ENCODE measurements at places on chromosomes 7 and 10.

- DNase-seq, result no peak
Observed at GRCh38 chr7:22120391-22121053, 174.8 kb upstream of the CDCA7L start.

DNA sequence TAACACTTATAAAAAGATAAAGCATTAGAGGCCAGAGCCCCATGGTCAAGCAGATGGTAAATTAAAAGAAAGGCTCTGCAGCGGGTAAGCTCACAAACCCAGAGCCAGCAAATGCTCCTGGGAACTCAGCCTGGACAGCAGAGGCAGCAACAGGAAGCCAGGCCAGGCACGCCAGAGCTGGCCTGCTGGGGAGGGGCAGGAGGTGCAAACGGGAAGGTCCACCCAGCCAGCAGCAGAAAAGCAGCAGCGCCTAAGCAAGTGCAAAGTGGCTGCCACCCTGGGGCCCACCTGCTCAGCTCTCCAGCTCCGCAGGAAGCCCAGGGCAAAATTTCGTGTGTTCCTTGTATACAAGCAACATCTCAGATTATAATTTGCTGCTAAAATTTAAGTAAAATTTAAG is 82.7 kb upstream of the GPR22 start:
- no peak for DNase-seq

DNA sequence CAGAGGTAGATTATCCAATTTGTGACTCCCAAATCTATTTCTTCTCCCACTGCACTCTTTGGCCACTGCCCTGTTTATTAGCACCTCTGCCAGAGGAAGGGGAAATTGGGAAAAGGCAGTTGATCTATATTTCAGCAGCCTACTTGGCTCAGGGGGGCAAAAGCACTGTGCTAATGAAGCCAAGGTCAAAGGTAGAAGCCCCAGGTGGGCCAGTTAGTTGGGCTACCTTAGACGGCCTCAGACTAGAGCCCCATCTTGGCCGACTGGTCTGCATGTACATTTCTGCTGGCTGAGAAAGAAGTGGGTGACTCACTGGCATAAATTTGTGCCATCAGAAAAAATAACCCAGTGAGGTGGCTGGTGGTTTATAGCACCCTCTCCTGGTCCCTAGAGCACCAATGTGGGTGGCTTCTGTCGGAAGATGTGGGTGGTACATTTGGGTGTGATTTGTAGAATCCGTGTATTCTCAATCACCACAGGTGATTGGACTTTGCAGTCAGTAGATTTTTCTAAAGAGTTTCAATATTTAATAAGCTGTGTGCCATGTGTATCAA is 293.3 kb upstream of the MKI67 start:
- DNase-seq, result no peak

GRCh38 chr10:119283818-119284217 is 76.4 kb downstream of the GRK5 start:
- DNase-seq, result peak; percentile 68

DNA sequence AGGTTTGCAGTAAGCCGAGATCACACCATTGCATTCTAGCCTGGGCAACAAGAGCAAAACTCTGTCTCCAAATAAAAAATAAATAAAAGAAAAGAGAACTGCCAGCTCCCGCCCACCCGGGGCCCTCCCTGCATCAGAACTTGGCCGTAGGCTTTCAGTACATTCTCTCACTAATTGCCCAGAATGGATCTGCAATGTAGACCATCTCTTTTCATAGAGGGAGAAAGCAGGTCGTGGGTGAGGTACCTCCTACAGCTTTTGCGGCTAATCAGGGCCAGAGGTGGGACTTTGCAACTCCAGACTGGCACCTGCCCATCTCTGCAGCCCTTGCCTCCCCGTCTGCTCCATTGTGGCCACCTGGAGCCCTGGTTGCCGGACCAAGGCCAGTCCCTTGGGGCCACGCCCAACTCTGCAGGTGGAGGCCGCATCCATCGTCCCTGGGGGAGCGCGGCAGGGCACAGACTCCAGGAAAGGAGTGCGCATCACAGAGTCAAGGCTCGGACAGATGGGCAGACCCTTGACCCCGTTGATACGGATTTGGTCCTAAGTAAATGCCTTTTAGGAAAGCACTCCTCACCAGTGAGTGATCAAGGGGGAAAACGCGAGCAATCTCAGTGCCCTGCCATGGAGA is 179.1 kb upstream of the SH2B2 start:
- DNase-seq, result no peak

DNA sequence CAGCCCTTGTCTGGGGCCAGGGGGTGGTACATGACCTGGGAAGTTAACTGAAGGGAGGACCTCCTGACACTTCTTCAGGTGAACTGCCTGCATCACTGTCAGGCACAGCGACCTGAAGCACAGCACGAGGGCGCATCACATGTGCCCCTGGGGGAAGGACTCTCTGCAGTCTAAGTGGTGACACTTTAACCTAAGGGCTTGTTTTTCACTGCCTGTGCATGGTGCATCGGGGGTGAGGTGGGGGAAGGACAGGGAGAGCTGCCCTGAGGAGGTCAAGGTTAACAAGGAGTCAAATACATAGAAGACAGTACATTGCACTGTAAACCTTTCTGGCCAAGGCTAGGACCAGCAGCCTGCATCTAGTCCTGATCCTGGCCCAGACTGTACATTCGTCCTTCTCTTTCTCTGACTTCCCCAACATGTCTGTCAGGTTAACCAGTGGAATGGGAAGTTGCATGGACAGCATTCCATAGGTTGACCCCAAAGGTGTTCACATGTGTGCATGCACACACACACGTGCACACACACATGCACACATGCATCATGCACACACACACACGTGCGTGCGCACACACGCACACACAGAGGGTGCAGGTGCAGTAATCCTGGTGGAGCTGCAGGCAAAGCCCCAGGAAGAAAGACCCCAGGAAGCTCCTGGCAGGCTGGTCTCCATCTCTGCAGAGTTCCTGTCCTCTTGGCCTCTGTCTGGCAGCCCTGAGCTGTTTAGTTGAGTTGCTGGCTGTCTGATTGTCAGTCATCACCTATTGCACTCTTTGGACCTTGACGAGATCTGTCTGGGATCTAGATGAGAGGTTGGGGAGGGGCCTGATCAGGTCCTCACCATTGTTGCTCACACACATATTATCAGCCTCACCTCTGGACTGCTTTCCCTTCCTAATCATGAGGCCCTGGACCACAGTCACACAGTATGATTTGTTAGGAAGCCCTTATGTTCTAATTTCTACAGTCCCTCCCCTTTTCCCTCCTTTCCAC is 37.8 kb downstream of the WDFY4 start:
- no peak for DNase-seq

DNA sequence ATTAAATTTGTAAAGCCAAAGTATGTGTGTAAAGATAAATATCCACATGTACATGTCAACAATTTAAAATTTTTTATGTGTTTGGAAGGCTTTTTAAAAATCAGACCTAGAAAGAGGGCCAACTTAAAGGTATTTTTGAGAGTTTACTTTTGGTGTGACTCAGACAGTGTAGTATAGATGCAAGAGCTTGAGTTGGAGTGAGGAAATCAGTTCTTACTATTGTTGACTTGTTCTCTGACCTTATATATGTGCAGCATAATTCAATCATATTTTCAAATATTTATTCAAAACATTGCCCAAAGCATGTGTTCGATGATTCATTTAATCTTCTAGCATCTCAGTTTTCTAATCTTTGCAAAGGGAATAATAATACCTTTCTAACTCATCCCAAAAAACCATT is 243.7 kb upstream of the PRKCQ start:
- no peak for DNase-seq

DNA sequence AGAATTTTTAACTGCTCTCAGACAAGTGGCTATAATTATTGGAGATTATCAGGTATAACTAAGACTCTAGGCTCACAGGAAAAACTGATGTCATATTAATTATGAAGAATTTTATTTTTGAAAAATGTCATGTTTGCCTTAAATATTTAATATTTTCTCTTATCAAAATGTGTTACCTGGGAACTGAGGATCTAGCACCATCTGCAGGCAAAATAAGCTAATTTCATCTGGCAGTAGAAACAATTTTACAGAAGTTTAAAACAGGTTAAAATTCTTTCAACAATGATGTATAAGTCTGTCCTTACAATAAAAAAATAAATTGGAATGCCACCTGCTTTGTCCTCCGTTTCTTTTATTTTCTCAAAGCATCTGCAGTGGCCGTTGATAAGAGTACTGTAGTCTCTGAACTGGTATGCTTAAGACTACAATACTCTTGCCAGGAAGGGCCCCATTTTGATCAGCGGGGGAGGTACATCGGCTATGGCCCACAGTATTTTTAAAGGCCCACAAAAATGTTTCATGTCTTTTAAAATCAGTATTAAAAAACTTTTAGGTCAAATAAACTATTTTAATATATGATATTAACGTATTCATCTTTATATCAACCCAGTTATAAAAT is 81.3 kb downstream of the VWDE start:
- peak; percentile 40 for DNase-seq

- DNase-seq, result no peak
Observed at GRCh38 chr10:73019100-73019499, 64.5 kb upstream of the PLA2G12B start.

DNA sequence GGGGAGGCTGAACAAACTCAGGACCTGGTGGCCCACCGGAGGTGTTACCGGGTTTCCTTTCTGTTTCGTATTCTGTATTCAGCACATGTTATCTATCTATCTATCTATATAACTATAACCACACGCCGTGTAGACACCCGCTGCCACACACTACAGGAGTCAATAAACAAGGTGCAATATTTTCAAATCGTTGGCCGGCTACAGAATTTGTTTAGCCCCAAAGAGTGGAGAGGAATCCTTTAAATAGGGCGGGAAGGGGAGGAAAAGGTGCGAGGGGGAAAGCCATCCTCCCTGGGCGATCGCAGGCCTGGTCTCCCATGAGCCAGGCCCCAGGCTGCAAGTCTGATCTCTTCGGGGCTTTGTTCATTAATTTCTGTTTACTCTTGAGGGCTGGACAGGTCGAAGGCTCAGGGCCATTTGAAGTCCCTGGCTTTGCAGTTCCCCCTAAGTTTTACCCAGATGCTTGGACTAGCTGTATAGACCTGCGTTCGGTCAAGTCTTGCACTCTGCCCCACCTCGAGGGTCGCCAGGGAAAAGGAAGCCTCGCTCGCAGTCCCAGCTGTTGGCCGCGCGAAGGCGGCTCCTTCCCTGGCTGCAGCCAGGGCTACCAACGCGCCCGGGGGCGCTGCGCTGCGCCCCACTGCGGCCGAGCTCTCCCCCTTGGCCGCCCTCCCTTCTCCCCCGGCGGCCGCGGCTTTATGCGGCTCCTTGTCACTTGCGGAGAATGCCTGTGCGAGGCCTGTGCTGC is 3.8 kb downstream of the NKX2-3 start:
- DNase-seq, result no peak

- no peak for DNase-seq
Observed at GRCh38 chr7:122789156-122789555, 86.4 kb upstream of the RNF148 start.

DNA sequence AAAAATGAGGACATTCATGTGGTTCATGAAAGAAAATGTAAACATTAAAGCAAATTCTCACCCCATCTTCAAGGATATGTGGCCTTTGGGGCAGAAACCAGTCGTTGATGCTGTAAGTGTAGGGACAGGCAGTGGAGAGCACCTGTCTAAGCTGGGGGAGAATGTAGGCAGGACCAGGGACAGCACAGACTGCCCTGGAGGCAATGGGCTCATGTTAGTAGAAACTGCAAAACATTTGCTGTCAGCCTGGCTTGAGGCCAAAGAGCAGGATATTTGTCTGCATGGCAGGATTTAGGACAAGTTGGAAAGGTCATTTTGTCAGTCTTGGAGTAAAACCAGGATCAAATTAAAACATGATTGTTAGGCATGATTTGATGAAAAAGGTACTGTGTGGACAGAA is 211.6 kb upstream of the AGK start:
- DNase-seq, result no peak

All from T-helper 2 cell (primary cell).